ENCODE measurements at places on chromosomes 1 and 21.

GRCh38 chr1:53137729-53138128 lies 4.7 kb downstream of the SLC1A7 start:
- no peak for DNase-seq

- peak; percentile 32 for DNase-seq
Measured at GRCh38 chr1:169106921-169107602, 572 bp downstream of the ATP1B1 start.

DNA sequence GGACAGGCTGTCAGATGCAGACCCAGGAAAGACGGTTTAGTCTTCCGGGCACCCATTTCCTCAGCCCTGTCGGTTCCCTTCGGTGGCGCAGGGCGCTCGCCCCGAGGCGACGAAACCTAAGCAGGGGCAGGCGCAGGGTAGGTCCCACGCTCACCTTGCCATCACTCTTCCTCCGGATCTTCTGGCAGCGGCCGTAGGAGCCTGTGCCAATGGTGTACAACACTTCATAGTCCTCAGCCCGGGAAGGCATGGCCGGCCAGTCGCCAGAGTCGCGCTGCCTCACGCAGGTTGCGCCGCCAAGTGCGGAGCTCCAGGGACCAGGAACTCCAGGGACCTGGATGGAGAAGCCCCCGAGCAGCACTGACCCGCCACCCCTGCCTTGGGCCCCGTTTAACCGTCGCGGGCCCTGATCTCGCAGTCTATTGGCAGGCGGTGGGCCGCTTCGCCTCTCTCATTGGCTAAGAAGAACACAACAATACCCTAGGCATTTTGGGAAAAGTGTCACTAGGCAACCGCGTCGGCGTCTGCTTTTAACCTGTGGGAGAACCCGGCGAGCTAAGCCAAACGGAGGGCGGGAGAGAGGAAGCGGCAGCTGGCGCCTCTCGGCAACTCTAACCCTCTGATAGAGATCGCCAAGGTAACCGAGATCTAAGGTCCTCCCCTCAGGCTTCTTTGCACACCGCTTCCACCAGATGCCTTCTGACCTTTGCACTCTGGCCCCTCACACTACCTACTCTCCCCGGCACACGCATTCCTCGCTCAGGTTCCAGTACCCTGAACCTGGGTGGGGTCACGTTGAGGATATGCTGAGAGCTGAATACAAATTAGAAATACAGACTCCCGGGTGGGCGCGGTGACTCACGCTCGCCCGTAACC lies at the start of gene NEK2:
Gene NEK2 (minus strand): TSS at position 392 of the 876 bp plus-strand sequence. CDS start 142 bp downstream, at position 250.
- DNase-seq, result peak; percentile 66

DNA sequence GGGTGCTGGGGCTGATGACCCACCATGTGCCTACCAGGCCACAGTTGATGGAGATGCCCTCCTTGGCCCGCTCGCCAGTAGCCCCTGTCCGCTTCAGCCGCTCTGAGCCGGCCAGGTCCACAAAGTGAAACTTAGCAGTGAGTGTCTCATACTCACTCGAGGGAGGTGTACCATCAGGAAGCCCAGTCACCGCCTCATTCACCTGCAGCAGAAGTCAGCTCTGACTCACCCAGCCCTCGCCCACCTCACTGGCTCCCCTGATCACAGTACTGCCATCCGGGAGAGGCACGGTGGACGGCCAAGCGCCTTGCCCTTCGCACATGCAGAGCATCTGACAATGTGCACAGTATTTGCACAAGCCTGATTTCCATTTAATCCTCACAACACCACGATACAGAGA lies 18.8 kb downstream of the KIF21B start:
- no peak for DNase-seq

Measured in natural killer cell (primary cell).